ENCODE measurements at places on chromosomes 3 and 15. TPM values are rescaled to one million over a fixed set of nuclear protein-coding genes. Genes with fewer than 3 reads are reported as not detected.

- no peaks in the 10 kb centered on the region for H3K36me3 ChIP-seq
- H3K4me1 ChIP-seq, result no peaks in the 10 kb centered on the region
- no peak overlapping the region for H3K27ac ChIP-seq
Measured at GRCh38 chr3:104886220-104886995, 480.3 kb upstream of the ALCAM start.

Gene SEMA3F
- not detected for total RNA-seq

DNA sequence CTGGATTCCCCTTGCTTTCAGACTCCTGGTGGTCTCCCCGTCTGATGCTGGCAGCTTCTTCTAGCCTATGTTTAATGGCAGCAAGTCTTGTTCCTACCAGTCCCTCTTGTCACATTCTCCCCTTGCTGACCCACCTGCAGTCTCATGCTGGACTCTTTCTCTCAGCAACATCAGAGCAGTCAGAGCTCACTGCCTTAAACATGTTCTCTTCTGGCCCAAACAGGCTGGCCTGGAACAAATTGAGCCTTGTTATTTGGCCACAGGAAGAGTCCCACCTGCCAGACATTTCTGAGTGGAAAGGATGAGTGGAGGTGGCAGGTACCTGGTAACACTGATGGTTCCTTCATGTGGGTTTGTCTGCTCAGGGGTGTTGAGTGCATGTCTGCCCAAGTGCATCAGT, 59.2 kb upstream of the APEH start:
- no peak overlapping the region for H3K4me3 ChIP-seq
- H3K27me3 ChIP-seq, result no peaks in the 10 kb centered on the region
- no peak overlapping the region for H3K27ac ChIP-seq

Gene GOLGA8T
- total RNA-seq, result not detected

Gene FOXB1
- not detected for total RNA-seq

DNA sequence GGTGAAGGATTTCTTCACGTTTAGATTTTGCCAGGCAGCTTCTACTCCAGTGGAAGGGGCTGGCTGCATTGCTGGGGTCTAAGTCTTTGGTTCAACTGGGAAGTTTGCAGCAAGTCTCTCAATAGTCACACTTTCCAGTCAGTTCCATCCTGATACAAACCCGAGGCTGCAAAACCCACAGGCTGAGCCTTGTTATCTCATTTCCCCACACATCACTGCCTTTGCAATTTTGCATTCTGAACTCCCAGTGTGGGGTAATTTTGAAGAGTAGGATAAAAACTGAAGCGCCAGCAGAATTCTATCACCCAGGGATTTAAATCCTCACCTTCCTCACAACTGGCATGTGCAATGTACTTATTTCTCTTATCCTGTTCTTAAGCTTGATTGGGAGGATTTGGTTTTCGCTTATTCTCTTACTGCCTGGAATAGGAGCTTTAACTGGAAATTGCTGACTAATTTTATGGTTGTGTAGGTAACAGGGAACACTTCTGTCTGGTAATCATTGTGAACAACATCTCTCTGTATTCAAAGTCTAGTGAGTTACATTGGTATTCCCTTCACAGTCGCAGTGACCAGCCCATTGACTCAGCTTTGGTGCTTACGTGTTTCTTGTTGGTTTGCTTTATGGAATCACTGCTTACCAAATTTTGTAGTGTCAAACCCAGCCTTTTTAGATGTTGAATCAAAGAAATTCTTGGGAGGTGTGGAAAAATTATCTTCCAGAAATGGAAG, 142.0 kb upstream of the TOPAZ1 start:
- no peaks in the 10 kb centered on the region for H3K27me3 ChIP-seq
- DNase-seq, result no peak
- no peaks in the 10 kb centered on the region for H3K4me1 ChIP-seq
- no peaks in the 10 kb centered on the region for H3K36me3 ChIP-seq
- H3K27ac ChIP-seq, result no peak overlapping the region

Gene GATM
- total RNA-seq, result 29.0 TPM

GRCh38 chr3:142664311-142664710, 59.5 kb upstream of the TRPC1 start:
- no peak overlapping the region for H3K27ac ChIP-seq
- H3K27me3 ChIP-seq, result no peaks in the 10 kb centered on the region

GRCh38 chr3:187789872-187790271, 44.6 kb upstream of the BCL6 start:
- no peak for DNase-seq
- no peak overlapping the region for H3K4me3 ChIP-seq
- no peaks in the 10 kb centered on the region for H3K27me3 ChIP-seq
- no peak overlapping the region for H3K27ac ChIP-seq
- H3K4me1 ChIP-seq, result peaks cover 2% of the 10 kb centered on the region
- H3K36me3 ChIP-seq, result no peaks in the 10 kb centered on the region

DNA sequence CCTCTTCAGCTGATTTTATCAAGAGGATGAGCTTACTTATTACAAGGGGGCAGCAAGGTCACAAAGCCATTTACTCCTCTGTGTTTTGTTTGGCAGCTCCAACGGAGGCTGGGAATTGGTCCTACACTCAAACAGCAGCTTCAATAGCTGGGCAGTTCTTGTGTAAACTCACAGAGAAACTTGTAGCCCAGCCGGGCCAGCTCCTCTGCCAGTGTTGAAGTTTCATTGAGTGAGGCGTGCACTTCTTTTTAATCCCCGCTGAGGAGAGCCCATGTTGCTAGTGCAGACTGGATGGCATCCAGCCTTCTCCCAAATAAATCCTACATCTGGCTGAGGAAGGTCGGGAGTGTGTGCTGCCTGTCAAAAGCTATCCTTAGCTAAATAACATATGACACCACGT, 59.5 kb downstream of the BFSP2 start:
- H3K4me3 ChIP-seq, result no peak overlapping the region
- peak overlapping the region; percentile 98 for H3K27ac ChIP-seq
- DNase-seq, result peak; percentile 33
- H3K27me3 ChIP-seq, result no peaks in the 10 kb centered on the region

Gene ADCY5
- total RNA-seq, result not detected

DNA sequence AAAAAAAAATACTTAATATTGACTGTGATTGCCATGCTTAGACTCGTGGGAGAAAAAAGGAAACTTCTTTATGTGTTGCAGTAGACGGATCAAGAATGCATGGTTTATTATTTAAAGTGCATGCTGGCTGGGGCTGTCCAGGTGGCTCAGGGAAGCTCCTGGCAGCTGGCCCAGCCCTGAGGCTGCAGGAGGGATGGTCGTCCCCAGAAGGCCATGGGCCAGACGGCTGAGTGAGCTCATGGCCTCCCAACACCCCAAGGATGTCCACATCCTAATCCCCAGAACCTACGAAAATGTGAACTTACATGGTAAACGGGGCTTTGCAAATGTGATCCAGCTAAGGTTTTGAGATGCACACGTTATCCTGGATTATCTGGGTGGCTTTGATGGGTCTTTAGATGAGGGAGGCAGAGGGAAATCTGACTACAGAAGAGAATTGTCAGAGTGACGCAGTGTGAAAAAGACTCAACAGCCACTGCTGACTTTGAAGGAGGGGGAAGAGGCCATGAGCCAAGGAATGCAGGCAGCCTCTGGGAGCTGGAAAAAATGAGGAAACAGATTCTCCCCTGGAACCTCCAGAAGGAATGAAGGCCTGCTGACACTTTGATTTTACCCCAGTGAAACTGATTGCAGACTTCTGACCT, 29.8 kb downstream of the ADAMTS17 start:
- no peaks in the 10 kb centered on the region for H3K36me3 ChIP-seq
- H3K4me3 ChIP-seq, result no peak overlapping the region
- no peak overlapping the region for H3K27ac ChIP-seq
- no peak for DNase-seq
- no peaks in the 10 kb centered on the region for H3K27me3 ChIP-seq

GRCh38 chr3:149128821-149129220, 617 bp upstream of the HPS3 start:
- peak overlapping the region; percentile 96 for H3K4me3 ChIP-seq
- H3K27ac ChIP-seq, result no peak overlapping the region
- no peak for DNase-seq
- H3K4me1 ChIP-seq, result peaks cover 33% of the 10 kb centered on the region

Gene NUP210
- total RNA-seq, result 87.7 TPM

Gene HTR3E
- total RNA-seq, result not detected

DNA sequence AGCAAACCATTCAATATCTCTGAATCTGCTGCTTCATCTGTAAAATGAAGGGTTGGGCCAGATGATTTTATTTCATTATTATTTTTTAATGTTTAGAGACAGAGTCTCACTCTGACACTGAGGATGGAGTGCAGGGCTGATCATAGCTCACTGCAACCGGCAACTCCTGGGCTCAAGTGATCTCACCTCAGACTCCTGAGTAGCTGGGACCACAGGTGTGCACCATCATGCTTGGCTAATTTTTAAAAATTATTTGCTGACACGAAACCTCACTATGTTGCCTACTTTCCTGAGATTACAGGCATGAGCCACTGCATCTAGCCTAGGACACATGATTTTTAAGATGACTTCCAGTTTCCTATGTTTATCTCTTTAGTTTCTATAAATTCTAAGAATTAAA, 105.8 kb downstream of the P3H2 start:
- no peaks in the 10 kb centered on the region for H3K27me3 ChIP-seq
- H3K36me3 ChIP-seq, result no peaks in the 10 kb centered on the region
- DNase-seq, result no peak
- H3K27ac ChIP-seq, result no peak overlapping the region
- H3K4me1 ChIP-seq, result no peaks in the 10 kb centered on the region

Gene NEK10
- total RNA-seq, result 0.72 TPM

Gene HIGD2B
- total RNA-seq, result not detected

Gene CTXND1
- total RNA-seq, result not detected

- H3K27me3 ChIP-seq, result no peaks in the 10 kb centered on the region
- no peak overlapping the region for H3K27ac ChIP-seq
- no peak for DNase-seq
- no peaks in the 10 kb centered on the region for H3K36me3 ChIP-seq
Measured at GRCh38 chr15:26656080-26656479, 116.8 kb downstream of the GABRB3 start.

GRCh38 chr3:27905625-27906024, 183.5 kb upstream of the EOMES start:
- H3K27me3 ChIP-seq, result no peaks in the 10 kb centered on the region
- no peaks in the 10 kb centered on the region for H3K4me1 ChIP-seq
- H3K36me3 ChIP-seq, result no peaks in the 10 kb centered on the region
- no peak for DNase-seq
- H3K27ac ChIP-seq, result no peak overlapping the region

DNA sequence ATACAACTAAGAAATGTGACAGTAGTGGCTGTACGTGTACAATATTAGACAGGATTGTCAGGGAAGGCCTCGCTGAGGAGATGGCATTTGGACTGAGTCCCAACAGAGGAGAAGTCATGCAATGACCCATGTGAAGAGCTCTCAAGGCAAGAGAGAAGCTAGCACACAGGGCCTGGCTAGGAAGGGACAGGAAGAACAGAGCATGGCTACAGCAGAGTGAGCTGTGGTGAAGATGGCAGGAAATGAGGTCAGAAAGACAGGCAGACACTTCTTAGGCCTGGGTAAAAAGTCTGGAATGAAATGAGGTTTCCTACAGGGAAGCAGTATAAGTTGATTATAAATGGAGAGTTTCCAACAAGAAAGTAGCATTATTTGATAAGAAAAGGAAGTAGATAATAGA, 33.2 kb upstream of the LEKR1 start:
- no peaks in the 10 kb centered on the region for H3K36me3 ChIP-seq
- DNase-seq, result no peak
- no peak overlapping the region for H3K4me3 ChIP-seq
- H3K27ac ChIP-seq, result no peak overlapping the region

GRCh38 chr3:54619053-54619452, 308.8 kb downstream of the LRTM1 start:
- H3K36me3 ChIP-seq, result no peaks in the 10 kb centered on the region
- no peaks in the 10 kb centered on the region for H3K27me3 ChIP-seq
- H3K4me1 ChIP-seq, result peaks cover 20% of the 10 kb centered on the region
- no peak overlapping the region for H3K4me3 ChIP-seq

- H3K4me1 ChIP-seq, result no peaks in the 10 kb centered on the region
- H3K27ac ChIP-seq, result no peak overlapping the region
- no peak overlapping the region for H3K4me3 ChIP-seq
- H3K27me3 ChIP-seq, result no peaks in the 10 kb centered on the region
Measured at GRCh38 chr3:127234778-127235177, 41.8 kb downstream of the PRR23E start.

Gene RASGRP1
- 71.1 TPM for total RNA-seq

- no peak overlapping the region for H3K27ac ChIP-seq
- H3K27me3 ChIP-seq, result no peaks in the 10 kb centered on the region
- no peaks in the 10 kb centered on the region for H3K4me1 ChIP-seq
- no peak for DNase-seq
- no peak overlapping the region for H3K4me3 ChIP-seq
Measured at GRCh38 chr3:142434503-142434902, 13.3 kb downstream of the XRN1 start.

DNA sequence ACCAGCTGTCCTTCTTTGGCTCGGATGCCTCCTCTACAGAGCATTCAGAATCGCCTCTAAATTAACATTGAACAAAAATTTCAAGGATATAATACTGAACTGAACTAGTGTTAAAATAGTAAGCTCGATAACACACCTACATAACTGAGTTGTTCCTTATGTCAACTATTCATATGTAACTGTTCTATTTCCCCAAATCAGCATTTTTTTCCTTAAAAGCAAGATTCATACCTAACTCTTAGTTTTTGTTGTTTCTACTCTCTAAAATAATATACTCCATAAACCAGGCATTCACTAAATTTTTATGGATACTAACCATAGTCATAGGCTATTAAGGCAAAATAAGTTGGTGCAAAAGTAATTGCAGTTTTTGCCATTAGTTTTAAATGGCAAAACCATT, 32.7 kb upstream of the OSTN start:
- no peaks in the 10 kb centered on the region for H3K27me3 ChIP-seq
- H3K27ac ChIP-seq, result no peak overlapping the region
- H3K4me3 ChIP-seq, result no peak overlapping the region

Gene ADAMTS7
- total RNA-seq, result 0.75 TPM

DNA sequence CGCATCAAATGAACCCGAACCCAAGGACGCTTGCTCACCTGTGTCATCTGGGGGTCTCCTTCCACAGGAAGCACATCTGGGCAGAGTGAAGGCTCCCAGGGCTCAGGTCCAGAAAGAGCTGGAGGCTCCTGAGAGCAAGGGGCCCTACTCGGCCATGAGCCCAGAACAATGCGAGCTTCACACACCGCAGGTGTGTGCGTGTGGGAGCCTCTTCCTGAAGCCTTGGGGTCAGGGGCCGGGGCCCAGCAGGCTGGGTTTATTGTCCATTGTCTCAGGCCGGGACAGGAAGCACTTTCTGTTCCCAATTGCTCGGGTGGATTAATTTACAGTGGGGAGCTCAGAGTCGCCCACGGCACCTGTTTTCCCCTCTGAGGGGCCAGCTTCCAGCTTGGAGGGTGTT, 74.8 kb downstream of the RPN1 start:
- no peaks in the 10 kb centered on the region for H3K27me3 ChIP-seq
- no peaks in the 10 kb centered on the region for H3K4me1 ChIP-seq
- H3K27ac ChIP-seq, result no peak overlapping the region
- no peak for DNase-seq
- no peak overlapping the region for H3K4me3 ChIP-seq

- no peak for DNase-seq
- no peaks in the 10 kb centered on the region for H3K27me3 ChIP-seq
- no peak overlapping the region for H3K27ac ChIP-seq
Measured at GRCh38 chr15:33113666-33114373, 80.7 kb downstream of the FMN1 start.

Gene SOX14
- total RNA-seq, result not detected

Gene TMED3
- total RNA-seq, result 67.3 TPM
